ENCODE measurements at places on chromosomes 7 and 10. TPM values are rescaled to one million over a fixed set of nuclear protein-coding genes. Genes with fewer than 3 reads are reported as not detected.

DNA sequence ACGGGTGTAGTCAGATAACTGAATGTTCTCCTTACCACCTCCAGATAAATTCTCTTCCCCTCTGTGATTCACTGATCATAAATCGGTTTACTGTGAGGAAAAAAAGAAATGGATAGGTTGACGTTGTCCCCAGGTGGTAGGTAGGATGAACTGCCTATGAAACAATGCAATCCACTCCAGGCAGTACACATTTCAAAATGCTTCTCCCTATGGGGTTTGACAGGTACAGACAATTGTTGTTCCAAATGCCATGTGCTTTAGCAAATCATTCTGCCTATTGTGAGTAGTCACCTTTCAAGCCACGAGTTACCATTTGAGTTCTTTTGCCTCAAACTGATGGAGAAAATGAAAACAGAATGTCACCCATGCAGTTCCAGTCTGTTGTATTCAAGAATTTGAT lies 21.8 kb downstream of the VIM start:
- no peaks in the 10 kb centered on the region for H3K27me3 ChIP-seq
- H3K36me3 ChIP-seq, result no peaks in the 10 kb centered on the region
- peaks cover 1% of the 10 kb centered on the region for H3K4me1 ChIP-seq
- DNase-seq, result no peak

- H3K27ac ChIP-seq, result peak overlapping the region; percentile 78
- no peak overlapping the region for H3K4me3 ChIP-seq
- peaks cover 21% of the 10 kb centered on the region for H3K4me1 ChIP-seq
- peaks cover 34% of the 10 kb centered on the region for H3K27me3 ChIP-seq
- peak; percentile 84 for DNase-seq
- H3K36me3 ChIP-seq, result no peaks in the 10 kb centered on the region
These were observed 22.0 kb upstream of the SLF2 start for GRCh38 chr10:100890673-100891317.

DNA sequence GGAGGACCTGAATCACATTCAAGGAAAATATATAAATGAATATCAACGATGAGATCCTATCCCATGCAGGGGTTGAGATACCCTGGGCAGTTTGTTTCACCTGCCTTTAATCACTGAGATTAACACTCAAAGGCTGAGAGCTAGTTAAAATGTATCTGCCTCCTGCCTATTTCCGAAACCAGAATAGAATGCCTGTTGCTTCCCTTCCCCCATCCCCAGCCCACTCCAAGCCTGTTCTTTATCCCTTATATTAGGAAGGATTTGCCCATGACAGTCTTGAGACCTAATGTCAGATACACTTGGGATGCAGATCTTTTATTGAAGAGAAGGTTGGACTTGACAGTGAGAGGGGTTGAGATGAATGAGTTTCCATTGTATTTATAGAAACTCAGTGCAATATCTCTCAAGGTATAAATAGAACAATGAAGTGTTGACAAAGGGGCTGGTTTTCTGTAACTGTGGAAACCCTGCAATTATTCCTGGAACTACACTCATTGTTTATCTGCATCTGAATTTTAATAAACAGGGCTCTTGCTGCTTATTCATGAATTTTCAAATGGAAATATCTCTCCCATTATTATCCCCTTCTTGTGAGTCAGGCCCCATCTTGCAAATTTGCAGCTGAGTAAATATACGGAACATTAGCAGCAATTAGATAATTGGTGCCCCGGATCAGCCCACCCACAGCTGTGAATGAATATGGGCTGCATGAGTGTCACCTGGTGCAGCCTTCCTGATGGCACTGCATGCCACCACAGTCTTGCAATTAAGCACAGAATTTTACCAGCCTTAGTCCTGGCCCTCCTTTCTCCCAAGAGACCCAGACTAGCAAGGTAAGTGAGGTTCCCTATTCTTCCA lies 66.7 kb downstream of the SORCS3 start:
- no peak overlapping the region for H3K27ac ChIP-seq
- H3K27me3 ChIP-seq, result no peaks in the 10 kb centered on the region
- H3K36me3 ChIP-seq, result no peaks in the 10 kb centered on the region
- no peak overlapping the region for H3K4me3 ChIP-seq
- DNase-seq, result no peak

DNA sequence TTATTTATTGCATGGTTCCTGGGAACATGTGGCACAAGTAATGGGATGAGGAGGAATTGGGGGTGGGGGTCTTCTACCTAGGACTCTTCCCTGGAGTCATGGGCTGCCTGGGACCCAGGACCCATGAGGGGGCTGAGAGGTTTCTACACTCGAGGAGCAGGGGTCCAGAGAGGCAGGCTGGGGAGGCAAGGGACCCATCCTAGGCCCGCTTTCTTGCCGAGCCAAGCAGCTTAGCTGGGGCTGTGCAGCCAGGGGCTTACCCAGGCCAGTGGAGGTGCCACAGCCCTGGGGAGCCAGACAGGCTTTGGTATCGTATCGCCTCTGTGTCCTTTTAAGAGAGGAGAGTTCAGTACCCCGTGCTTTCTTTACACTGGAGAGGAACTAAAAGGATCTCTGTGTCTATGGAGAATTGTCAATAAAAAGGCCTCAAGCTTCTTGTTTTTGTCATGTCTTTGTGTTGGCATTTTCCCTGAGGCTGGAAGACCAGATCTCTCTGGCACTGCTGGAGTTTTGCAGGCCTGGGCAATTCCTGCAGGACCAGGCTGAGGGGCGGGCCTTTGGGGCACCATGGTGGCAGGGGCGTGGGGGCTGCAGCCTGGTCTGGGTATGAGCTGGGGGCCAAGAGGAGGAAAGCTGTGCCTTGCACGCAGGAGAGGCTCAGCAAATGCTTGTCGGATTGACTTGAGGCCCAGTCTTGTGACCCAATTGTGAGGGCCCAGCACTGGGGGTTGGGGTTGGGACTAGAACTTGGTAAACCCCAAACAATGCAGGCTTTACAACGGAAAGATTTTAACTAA lies 11.1 kb downstream of the SFRP5 start:
- H3K27ac ChIP-seq, result no peak overlapping the region
- DNase-seq, result no peak
- H3K27me3 ChIP-seq, result no peaks in the 10 kb centered on the region
- H3K36me3 ChIP-seq, result peaks cover 14% of the 10 kb centered on the region
- no peak overlapping the region for H3K4me3 ChIP-seq
- H3K4me1 ChIP-seq, result peaks cover 21% of the 10 kb centered on the region

GRCh38 chr10:132448248-132448731 lies 51.3 kb downstream of the PWWP2B start:
- peaks cover 45% of the 10 kb centered on the region for H3K4me1 ChIP-seq
- DNase-seq, result no peak
- H3K27me3 ChIP-seq, result no peaks in the 10 kb centered on the region
- no peak overlapping the region for H3K4me3 ChIP-seq

GRCh38 chr10:69501657-69502056 lies 50.4 kb downstream of the TSPAN15 start:
- peaks cover 2% of the 10 kb centered on the region for H3K27me3 ChIP-seq
- no peak overlapping the region for H3K27ac ChIP-seq
- H3K36me3 ChIP-seq, result no peaks in the 10 kb centered on the region
- H3K4me1 ChIP-seq, result peaks cover 2% of the 10 kb centered on the region
- peak; percentile 30 for DNase-seq

DNA sequence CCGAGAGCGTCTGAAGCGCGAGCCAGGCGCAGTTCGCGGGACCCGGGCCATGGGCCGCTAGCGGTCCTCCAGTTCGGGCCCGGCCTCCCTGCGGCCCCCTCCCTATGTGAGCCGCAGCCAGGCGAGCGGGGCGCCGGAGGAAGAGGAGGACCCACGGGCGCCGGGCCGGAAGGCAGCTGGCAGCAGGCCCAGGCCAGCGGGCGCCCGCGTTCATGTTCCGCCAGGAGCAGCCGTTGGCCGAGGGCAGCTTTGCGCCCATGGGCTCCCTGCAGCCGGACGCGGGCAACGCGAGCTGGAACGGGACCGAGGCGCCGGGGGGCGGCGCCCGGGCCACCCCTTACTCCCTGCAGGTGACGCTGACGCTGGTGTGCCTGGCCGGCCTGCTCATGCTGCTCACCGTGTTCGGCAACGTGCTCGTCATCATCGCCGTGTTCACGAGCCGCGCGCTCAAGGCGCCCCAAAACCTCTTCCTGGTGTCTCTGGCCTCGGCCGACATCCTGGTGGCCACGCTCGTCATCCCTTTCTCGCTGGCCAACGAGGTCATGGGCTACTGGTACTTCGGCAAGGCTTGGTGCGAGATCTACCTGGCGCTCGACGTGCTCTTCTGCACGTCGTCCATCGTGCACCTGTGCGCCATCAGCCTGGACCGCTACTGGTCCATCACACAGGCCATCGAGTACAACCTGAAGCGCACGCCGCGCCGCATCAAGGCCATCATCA lies 1.1 kb downstream of the ADRA2A start:
- peaks cover 7% of the 10 kb centered on the region for H3K4me1 ChIP-seq
- H3K27ac ChIP-seq, result no peak overlapping the region
- H3K4me3 ChIP-seq, result peak overlapping the region; percentile 55
- DNase-seq, result peak; percentile 84

DNA sequence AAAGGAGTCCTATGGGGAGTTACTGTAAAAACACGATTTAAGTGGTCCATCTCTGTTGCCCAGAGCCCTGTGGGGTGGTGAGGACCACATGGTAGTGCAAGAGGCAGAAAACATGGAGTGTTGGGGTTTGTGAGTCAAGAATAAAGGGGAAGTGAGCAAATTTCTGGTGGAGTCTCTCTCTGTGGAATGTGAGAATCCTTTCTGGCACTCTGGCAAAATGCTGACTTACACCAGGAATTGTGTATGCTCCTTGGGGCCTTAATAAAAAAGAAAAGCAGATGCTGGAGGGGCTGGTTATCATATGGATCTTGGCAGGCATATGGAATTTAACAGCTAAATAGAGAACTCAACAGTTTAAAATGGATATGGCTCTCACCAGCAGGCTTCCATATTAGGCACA lies 486.0 kb downstream of the TNS3 start:
- no peak overlapping the region for H3K4me3 ChIP-seq
- no peaks in the 10 kb centered on the region for H3K27me3 ChIP-seq
- H3K27ac ChIP-seq, result no peak overlapping the region
- H3K4me1 ChIP-seq, result peaks cover 29% of the 10 kb centered on the region
- no peak for DNase-seq

DNA sequence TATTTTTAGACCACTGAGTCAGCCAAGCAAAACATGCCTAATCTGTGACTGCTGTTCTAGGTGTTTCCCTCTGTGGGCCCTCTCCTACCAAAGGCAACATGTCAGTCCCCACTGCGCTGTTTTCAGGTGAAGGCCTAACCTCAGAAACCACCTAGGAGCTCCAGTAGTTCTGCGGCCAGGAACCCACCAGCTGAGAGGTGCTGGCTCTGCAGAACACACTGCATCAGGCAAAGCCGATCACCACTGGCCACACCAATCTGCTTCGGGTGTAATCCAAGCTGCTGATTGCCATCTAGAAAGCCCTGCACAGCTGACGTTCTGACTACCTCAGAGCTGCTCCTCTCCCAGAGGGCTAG lies 14.9 kb downstream of the CAMK2G start:
- H3K4me3 ChIP-seq, result no peak overlapping the region
- no peak for DNase-seq
- no peak overlapping the region for H3K27ac ChIP-seq
- H3K27me3 ChIP-seq, result no peaks in the 10 kb centered on the region
- peaks cover 17% of the 10 kb centered on the region for H3K4me1 ChIP-seq
- peaks cover 17% of the 10 kb centered on the region for H3K36me3 ChIP-seq

DNA sequence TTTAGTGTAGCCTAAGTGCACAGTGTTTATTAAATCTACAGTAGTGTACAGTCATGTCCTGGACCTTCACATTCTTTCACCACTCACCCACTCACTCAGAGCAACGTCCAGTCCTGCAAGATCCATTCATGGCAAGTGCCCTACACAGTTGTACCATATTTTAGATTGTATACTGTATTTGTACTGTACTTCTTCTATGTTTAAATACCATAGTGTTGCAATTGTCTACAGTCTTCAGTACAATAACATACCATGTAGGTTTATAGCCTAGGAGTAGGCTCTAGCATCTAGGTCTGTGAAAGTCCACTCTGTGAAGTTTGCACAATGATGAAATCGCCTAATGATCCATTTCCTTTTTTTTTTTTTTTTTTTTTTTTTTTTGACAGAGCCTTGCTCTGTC lies 12.0 kb downstream of the EEPD1 start:
- H3K4me1 ChIP-seq, result no peaks in the 10 kb centered on the region

GRCh38 chr7:2553831-2554581 lies 1.3 kb downstream of the BRAT1 start:
- H3K4me1 ChIP-seq, result peaks cover 22% of the 10 kb centered on the region
- DNase-seq, result no peak
- no peaks in the 10 kb centered on the region for H3K27me3 ChIP-seq
- peaks cover 11% of the 10 kb centered on the region for H3K36me3 ChIP-seq
- H3K4me3 ChIP-seq, result peak overlapping the region; percentile 81

GRCh38 chr7:116653204-116653603 lies 18.8 kb upstream of the MET start:
- no peaks in the 10 kb centered on the region for H3K27me3 ChIP-seq
- no peak for DNase-seq
- H3K36me3 ChIP-seq, result no peaks in the 10 kb centered on the region
- H3K4me1 ChIP-seq, result peaks cover 4% of the 10 kb centered on the region
- no peak overlapping the region for H3K27ac ChIP-seq

- no peaks in the 10 kb centered on the region for H3K36me3 ChIP-seq
- peaks cover 21% of the 10 kb centered on the region for H3K4me1 ChIP-seq
- no peak overlapping the region for H3K27ac ChIP-seq
These were observed 90.0 kb downstream of the GSAP start for GRCh38 chr7:77326131-77326530.

The MALRD1 gene
- 0.56 TPM for total RNA-seq

The PAPSS2 gene
- 21.9 TPM for total RNA-seq

The CFAP58 gene
- total RNA-seq, result 0.29 TPM

The CALML3 gene
- total RNA-seq, result not detected
